ENCODE measurements at places on chromosomes 7 and 10.

- no peak for DNase-seq
These were observed 63.0 kb upstream of the MPP7 start for GRCh38 chr10:28365840-28366239.

- DNase-seq: no peak
These were observed 504.5 kb upstream of the GALNT17 start for GRCh38 chr7:70627461-70627860.

GRCh38 chr10:92003258-92003657, 79.7 kb downstream of the BTAF1 start:
- no peak for DNase-seq

DNA sequence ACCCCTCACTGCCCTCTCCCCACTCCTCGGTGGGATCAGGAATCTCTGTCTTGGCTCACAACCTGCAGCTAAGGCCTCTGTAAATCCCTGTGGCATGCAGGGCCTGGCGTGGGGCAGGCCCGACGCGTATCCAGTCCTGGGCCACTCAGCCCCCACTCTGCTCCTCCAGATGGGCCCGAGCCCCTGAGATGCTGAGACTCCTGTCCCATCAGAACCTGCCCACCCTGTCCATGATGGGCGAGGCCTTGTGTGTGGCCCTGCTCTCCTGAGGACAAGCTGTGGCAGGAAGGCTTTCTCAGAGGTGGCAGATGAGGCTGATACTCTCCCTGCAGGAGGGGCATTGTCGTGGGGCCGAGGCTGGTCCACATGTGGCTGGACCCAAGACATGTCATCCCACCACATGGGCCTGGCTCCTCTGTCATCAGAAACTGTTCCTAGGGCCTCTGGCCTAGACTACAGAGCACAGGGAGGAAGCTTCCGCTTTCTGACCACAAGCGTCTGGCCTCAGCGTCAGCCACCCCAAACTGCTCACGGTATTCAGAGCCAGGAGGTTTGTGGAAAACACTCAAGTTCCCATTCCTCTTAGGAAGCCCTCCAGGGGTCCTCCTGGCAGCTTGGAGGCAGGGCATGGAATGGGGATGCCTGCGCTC, 6.0 kb downstream of the ALOX5 start:
- DNase-seq: no peak

DNA sequence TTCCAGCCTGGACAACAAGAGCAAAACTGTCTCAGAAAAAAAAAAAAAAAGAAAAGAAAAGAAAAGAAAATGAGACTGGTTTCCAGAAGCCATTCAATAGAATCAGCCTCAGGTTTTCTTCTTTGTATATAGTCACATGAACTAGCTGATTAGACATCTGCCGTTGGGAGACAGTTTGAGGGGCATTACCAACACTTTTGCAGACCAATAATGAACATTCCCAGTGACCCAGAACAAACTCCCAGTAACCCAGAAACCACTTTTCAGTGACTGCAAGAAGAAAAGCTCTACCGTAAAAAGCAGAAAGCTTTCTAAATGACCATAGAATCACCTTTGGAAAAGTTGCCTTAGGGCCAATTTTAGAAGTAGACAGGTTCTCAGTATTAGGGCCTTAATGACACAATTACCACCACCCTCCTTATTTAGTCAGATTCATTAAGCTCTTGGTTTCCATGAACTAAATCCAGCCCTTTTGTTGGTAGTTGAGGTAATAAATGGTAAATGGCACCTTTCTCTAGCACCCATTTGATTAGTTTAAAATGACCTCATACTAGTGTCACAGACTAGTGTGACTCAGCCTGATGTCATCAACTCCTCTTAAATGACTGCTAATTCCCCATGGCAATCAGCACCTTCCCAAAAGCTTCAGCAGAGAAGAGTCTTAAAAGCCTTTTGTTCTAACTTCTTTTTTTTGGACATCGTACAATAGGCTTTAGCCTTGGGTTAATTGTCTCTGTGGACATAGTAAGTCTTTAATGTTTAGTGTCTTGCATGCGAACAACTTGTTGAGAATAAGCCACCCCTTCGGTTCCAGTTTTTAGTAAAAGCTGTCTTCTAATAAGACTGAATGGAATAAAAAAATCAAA, 33.6 kb upstream of the XRCC2 start:
- peak; percentile 9 for DNase-seq

GRCh38 chr7:66237906-66238772, 33.0 kb downstream of the TPST1 start:
- DNase-seq: no peak

DNA sequence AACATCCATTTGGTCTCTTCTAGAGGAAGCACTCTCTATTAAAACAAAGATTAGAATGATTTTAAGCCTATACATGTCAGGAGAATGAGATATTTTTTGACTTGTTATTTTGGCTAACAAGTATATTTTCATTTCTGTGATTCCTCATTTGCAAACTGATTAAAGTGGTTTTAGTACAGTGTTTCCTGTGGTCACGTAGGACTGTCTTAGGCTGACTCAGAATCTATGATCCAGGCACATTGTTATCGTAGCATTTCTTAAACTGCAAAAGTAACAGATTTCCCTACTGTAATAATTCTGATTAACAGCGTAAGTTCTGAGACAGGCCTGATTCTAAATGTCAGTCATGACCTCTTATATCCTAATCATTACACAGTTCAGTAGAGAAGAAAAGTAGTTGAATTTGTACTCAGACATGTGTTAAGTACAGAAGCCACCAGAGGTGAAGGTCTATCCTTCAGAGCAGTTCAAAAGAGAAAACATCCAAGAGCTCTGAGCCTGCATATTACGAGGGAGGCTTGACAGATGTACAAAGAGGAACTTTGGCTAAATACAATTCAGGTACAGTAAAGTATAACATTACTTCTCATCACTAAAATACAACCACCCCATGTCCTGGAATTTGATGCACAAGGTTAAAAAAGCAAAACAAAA, 124.1 kb upstream of the TEX47 start:
- DNase-seq: no peak

GRCh38 chr7:144873316-144873845, 37.5 kb upstream of the TPK1 start:
- no peak for DNase-seq

DNA sequence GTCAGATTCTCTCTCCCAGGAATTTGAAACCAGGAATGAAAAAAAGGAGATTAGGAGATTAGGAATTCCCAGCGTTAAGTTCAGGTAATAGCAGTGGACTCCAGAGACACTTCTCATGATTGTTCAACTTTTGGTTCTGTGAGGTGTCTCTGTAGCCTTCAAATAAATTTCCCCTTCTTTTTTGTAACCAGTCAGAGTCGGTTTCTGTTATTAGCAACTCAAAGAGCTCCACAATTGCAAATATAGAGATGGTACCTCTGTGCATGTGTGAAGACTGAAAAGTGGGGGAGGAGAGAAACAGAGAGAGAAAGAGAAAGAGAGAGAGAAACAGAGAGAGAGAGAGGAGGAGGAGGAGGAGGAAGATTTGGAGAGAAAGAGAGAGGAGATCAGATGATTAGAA, 112.8 kb upstream of the STEAP1B start:
- DNase-seq: no peak

DNA sequence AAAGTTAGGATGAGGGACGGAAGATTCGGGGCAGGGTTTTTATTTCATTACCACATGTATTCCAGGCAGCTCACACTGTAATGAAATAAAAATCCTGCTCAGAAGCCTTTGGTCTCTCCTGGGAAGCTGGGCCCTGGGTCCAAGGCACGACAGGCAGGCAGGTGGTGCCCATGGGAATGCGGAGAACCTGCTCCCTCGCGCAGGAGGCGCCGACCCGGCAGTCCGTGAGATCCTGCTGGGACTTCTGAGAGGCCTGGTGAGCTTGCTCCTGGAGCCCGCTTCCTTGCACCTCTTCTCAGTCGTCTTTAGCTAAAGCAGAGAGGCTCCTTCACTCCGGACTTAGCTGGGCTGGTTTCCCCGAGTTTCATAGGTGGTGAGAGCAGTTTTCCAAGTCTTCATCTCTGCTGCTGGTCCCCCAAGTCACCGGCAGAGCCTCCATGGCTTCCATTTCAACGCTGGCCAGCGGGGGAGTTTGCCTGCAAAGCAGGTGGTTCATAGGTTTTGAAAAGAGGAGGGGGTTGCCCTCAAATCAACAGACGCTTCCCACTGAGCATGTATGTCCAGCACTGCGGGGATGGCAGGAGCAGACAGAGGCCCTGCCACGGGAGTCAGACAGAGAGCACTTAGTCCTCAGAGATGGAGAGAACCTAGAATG, 24.5 kb downstream of the IL15RA start:
- DNase-seq: no peak

DNA sequence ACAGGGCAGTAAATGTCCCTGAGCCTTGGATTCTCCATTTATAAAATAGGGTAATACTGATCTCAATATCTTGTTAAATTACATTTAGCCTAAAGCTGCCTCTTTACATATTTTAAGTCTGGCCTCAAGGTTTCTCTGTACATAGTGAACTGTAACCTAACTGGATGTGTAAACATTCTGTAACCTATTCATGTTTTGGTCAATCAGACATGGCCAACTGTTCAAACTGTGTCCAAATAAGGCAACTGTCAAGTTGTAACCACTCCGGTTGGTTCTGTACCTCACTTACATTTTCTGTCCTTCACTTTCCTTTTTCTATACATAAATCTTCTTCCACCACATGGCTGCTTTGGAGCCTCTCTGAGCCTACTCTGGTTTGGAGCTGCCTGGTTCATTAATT, 107.1 kb upstream of the ITGB1 start:
- no peak for DNase-seq

- no peak for DNase-seq
These were observed 41.7 kb upstream of the CALD1 start for GRCh38 chr7:134737566-134738345.

DNA sequence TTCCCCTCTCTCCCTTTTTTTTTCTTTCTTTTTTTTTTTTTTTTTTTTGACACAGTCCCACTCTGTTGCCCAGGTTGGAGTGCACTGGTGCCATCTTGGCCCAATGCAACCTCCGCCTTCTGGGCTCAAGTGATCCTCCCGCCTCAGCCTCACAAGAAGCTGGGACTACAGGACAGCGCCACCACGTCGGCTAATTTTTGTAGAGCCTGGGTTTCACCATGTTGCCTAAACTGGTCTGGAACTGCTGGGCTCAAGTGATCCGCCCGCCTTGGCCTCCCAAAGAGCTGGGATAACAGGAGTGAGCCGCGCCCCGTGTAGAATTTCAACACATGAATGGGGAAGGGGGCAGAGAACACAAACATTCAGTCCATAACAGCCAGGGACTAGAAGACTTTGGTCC, 2.6 kb upstream of the SP4 start:
- DNase-seq: peak; percentile 3

DNA sequence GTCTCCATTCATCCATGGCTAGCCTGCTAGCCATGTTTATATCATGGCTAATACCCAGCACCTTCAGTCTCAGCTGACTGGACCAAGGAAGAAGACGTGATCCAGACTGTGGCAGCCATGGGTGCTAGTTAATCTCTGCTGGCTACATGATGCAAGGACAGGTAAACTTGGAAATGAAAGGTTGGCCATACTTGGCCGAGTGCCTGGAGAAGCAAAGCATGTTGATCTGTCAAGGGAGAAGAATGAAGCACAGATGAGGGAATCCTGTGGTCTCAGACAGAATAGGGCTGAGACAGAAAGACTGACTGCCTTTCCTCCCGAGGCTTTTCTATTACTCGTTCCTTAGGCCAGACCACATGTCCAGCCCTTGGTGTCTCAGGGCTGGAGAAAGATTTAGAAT, 41.1 kb downstream of the CPVL start:
- no peak for DNase-seq

- no peak for DNase-seq
These were observed 861.3 kb downstream of the NRG3 start for GRCh38 chr10:82736305-82736704.

GRCh38 chr7:22013711-22014110, 68.0 kb upstream of the CDCA7L start:
- no peak for DNase-seq

DNA sequence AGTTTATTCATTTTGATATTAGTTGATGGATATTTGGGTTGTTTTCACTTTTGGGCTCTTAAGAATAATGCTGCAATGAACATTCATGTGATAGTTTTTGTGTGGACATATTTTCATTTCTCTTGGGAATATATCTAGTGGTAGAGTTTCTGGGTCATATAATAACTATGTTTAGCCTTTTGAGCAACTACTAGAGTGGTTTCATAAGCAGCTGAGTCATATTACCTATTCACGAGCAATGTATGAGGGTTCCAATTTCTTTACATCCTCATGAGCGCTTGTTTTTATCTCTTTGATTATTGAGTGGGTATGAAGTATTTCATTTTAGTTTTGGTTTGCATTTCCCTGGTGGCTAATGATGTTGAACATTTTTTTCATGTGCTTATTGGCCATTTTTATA, 182.6 kb downstream of the PON1 start:
- DNase-seq: no peak

- DNase-seq: no peak
These were observed 14.2 kb downstream of the CCL26 start for GRCh38 chr7:75757860-75758259.
